ENCODE measurements at places on chromosomes 2 and 18.

GRCh38 chr18:111306-112014 lies 46.9 kb upstream of the USP14 start:
- DNase-seq: peak; percentile 55

DNA sequence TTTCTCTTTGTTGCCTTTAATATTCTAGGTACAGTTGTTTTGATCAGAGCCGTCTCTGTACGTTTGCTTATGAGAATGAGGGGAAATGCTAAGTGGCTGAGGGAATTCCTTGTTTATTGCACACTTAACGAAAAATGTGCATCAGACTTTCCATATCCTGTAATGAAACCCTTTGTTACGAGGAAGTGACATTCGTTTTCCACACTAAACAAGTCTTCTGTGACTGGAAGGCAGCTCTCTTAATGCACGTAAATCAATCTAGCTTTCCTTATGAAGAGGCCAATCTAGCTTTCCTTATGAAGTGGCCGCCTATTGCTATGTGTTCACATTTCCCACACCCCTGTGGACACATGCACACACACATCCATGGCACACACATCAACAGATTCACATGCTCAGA lies 186.2 kb downstream of the SNTG2 start:
- DNase-seq: no peak

- peak; percentile 67 for DNase-seq
Measured at GRCh38 chr2:131154071-131154531, 49.0 kb downstream of the PLEKHB2 start.

DNA sequence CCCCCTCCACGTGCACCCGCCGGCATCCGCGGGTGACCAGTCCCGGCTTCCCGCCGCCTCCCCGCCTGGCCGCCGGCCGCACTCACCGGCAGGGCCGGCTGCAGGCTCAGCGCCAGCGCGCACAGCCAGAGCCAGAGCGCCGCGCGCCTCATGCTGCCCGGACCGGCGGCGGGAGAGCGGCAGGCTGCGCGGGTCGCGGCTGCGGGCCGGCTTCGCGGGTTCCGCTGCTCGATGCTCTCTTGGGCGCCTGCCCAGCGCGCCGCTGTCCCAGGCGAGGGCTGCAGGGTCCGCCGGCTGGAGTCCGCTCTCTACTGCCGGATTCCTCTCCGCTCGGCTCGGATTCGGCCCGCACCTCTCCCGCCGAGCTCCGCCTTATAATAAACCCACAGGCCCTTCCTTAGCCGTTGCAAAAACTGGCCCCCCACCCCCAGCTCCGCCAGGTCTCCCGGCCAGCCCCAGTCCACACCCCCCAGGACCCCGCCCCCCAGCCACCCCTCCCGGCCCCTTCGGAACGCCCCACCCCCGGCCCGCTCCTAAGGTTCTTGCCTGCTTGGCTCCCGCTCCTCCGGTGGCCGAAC lies at the start of gene SDC1:
TSS of gene SDC1 (minus strand) at position 415 of the 578 bp plus-strand sequence. CDS start at position 152, 263 bp downstream.
- no peak for DNase-seq

- no peak for DNase-seq
Measured at GRCh38 chr18:36352384-36352783, 54.9 kb downstream of the FHOD3 start.

- no peak for DNase-seq
Measured at GRCh38 chr2:211900000-211900399, 638.6 kb downstream of the ERBB4 start.

DNA sequence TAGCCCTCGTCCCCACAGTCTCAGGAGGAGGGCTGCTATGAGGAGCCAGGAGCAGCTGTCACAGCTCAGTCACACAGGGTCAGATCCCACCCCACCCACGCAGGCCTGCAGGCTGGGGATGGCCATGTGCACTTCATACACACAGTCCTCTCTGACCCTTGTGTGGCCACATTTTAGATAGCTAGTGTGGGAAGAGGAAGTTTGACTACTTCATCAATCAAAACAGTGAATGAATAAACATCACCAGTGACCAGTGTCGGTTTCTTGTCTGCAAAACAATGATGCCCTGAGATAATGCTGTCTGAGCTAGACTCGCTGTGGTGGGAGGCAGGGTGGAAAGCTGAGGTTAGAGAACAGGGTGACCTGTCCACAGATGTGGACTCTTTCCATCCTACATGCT lies 107.1 kb downstream of the PIEZO2 start:
- DNase-seq: no peak

GRCh38 chr2:149330127-149331022 lies at the start of gene LYPD6:
TSS of gene LYPD6 (plus strand) at chr2:149330587. CDS start at chr2:149437709, 107,122 bp downstream.
- no peak for DNase-seq

- no peak for DNase-seq
Measured at GRCh38 chr2:58047373-58047935, 848 bp downstream of the VRK2 start.

- DNase-seq: no peak
Measured at GRCh38 chr2:47310801-47311560, 92.0 kb upstream of the MSH2 start.

DNA sequence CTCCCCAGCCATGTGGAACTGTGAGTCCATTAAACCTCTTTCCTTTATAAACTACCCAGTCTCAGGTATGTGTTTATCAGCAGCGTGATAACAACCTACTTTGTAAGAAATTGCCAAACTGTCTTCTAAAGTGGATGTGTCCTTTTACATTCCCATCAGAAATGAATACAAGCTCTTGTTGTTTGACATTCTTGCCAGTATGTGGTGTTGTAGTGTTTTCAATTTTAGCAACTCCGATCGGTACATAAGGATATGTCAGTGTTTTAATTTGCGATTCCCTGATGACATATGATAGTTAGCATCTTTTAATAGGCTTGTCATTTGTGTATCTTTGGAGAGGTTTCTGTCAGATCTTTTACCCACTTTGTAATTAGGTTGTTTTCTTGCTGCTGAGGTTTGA lies 1156.3 kb upstream of the CRIM1 start:
- DNase-seq: no peak

DNA sequence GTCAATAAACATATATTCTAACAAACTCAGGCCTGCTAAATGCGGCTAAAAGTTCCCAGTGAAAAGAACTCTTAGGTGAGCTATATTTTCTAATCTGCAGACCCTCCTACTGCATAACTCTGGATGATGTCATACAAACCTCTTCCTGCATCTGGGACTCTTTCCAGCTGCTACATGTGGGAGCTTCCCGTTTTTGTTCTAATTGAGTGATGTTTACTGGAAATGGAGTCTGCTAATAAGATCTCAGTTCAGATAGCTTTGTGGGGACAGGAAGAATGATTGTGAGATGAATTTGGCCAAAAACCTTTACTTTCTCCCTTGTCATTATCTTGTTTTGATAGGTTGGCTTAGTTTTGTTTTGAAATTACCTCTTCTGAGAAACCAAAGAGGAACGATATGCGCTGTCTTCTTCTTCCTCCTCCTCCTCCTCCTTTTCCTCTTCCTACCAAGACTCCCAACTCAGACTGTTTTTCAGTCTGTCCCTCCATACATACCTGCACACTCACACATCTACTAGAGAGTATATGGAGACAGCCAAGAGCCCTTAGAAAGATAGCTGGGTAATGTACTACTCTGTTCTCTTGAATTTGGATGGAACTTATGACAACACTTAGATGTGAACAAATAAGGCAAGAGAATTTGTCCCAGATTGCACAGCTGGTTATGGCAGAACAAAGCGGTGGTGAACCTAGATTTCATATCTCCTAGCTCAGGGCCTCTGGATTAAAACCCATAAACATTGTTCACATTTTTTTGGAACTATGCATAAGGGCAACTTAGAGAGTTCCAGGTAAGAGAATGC lies 39.8 kb upstream of the AAK1 start:
- DNase-seq: no peak

- DNase-seq: no peak
Measured at GRCh38 chr2:128578406-128579390, 260.0 kb upstream of the HS6ST1 start.

GRCh38 chr2:156448766-156449165 lies 12.6 kb downstream of the GPD2 start:
- no peak for DNase-seq

GRCh38 chr18:45844938-45845337 lies 19.5 kb downstream of the SIGLEC15 start:
- no peak for DNase-seq

GRCh38 chr2:44212302-44212701 lies 43.6 kb downstream of the PPM1B start:
- no peak for DNase-seq

- DNase-seq: no peak
Measured at GRCh38 chr2:240050278-240050677, 3.0 kb downstream of the OR6B3 start.

- DNase-seq: no peak
Measured at GRCh38 chr2:36338827-36339145, 16.8 kb upstream of the CRIM1 start.

DNA sequence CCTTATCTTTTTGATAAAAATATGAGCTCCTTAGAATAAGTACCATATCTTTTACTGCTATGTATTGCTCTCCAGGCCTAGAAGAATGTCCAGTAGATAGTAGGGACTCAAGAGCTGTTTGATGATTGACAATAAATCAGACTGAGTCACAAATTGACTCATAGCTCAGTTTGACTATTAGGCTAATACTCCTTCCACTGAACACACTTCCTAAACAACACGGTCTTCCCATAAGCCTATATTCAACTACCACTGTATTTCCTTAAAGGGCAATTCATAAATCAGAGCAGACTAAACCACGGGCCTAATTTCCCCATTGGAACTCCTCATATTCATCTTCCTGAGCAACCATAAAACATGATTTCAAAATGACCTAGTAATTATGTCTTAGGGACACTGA lies 258.5 kb downstream of the ALK start:
- no peak for DNase-seq

DNA sequence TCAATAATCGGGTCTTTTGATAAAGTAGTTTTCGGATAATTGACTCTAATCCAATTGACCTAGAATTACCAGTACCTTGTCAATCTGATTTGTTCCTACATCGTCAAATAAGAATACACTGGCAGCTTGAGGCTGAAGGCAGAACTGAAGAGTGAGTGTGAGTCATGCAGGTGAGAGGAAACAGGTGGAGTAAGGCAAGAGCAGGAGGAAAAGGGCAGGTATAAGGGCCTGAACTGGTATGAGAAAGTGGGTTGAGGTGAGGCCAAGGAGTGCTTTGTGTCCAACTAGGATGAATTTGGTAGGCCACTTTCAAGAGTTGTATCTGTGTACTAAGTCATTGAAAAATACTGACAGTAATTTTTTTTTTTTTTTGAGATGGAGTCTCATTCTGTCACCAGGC lies 186.0 kb downstream of the ZNF385B start:
- no peak for DNase-seq

Measured in stimulated activated CD4-positive, alpha-beta T cell treated with anti-CD3 and anti-CD28 coated beads, Interleukin-2, amount 100 ng/mL, for 4 hours (primary cell).